ENCODE measurements at places on chromosomes 16 and 17. TPM values are rescaled to one million over a fixed set of nuclear protein-coding genes. Genes with fewer than 3 reads are reported as not detected.
A peak's percentile ranks its signal among the peaks of the same experiment; 100 is the strongest.

DNA sequence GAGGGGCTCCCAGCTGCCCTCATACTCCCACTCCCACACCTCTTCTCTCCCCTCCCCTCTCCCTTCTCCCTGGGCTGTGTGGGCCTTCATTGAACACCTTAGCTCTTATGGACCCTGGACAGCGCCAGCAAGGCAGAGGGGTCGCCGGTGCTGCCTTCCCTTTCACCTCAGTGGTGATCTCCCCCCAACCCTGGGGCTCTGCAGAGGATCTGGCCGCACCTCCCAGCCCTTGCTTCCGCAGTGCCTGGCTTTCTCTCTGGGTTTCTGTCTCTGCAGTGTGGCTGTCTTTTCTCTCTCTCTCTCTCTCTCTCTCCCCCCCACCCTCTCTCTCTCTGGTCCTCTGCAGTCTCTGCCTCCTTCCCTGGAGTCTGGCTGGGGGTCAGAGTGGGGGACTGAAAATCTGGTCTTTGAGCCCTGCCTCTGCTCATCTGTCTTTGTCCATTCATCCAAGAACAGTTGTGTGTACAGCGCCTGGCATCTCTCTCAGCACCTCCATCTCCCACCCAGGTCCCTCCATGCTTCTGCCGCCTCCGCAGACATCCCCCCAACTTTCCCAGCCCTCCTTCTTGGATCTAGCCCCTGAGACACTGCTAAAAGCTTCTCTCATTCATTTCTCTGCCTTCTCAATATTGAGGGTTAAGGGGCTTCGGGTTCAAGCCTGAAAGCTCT is 1.1 kb downstream of the SEZ6L2 start:
- no peak for DNase-seq

DNA sequence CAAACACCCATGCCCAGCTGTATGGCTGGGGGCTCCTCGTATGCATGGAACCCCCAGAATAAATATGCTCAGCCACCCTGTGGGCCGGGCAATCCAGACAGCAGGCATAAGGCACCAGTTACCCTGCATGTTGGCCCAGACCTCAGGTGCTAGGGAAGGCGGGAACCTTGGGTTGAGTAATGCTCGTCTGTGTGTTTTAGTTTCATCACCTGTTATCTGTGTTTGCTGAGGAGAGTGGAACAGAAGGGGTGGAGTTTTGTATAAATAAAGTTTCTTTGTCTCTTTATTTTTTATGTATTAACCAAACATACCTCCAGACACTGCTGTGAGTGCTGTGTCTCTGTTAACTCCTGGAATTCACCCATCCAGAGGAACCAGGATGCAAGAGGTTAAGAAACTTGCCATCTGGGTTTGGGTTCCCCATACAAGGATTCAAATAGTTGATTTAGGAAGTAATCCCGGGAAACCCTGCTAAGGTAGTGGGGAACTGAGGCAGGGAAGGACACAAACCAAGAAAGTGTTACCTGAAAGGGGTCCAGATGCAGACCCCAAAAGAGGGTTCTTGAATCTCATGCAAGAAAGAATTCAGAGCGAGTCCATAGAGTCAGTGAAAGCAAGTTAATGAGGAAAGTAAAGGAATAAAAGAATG is 37.4 kb upstream of the IL21R start:
- DNase-seq, result no peak

DNA sequence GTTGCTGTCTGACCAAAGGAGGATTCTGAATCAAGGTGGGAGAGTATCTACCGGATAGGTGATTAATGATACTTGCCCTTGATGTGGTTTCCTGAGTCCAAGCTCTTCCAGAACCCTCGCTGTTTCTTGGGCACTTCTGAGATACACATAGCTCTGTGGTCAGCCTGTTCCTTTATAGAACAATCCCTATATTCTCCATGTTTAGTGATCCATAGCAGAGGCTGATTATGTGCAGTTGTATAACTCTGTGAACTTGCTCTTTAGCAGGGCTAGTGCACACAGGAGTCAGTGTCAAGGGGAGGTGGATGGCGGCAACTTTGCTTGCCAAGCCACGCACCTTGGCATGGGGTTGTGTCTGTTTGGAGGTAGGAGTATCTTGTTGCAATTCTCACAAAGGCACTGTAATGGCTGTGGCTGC is 36.1 kb downstream of the ARL4D start:
- DNase-seq, result no peak

DNA sequence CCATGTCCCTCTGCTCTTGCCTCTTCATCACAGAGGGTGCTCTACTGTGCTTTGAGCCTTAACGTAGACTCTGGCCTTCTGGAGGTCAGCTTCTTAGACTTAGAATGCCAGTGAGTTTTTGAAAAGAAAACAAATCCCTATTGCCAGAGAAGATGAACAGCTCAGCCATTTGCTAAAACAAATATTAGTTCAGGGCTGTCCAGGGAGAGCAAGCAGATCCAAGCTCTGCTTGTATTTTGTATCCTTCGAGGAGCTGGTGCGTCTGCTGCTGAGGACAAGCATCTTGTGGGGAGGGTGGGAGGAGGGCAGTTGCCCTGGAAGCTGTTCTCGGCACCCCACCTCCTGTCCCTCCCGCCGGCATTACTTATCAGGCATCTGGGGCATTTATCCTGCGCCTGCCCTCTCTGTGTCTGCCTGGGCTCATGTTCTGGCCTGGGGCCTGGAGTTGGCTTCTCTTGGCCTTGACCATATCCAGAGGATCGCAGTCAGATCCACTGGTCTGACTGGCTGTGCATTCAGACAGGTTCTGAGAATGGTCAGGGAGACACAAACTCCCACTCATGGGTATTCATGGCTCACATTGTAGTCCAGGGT is 173.1 kb upstream of the NLRP1 start:
- no peak for DNase-seq

DNA sequence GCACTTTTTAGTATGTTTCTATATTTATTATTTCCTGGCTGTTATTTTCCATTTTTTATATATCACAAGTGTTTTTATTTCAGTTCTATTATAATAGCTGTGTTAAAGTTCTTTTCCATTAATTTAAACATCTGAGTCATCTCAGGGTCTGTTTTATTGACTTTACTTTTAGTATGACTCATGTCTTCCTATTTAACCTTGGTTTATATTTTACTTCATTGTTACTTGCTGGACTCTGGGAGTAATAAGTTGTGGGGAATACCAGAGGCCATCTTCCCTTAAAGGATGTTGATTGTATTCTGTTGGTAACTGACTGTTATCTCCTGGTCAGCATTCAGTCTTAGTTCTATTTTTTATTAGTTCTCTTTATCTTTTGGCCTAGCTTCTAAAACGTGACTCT is 1508.2 kb downstream of the CDH11 start:
- DNase-seq, result peak; percentile 2

The TBC1D3L gene
- total RNA-seq, result 2.6 TPM

The NPW gene
- 1.3 TPM for total RNA-seq

The DPEP3 gene
- total RNA-seq, result not detected

Measured in fibroblast of villous mesenchyme (primary cell).